ENCODE measurements at places on chromosomes 3 and 15. TPM values are rescaled to one million over a fixed set of nuclear protein-coding genes. Genes with fewer than 3 reads are reported as not detected.

Gene THSD4
- 0.93 TPM for polyA plus RNA-seq

Gene DNAH1
- polyA plus RNA-seq: 9.7 TPM

Gene SOX2
- polyA plus RNA-seq: 0.02 TPM

Gene ACAD9
- 25.0 TPM for polyA plus RNA-seq

Gene ARPP21
- polyA plus RNA-seq: 0.07 TPM

Gene NR2E3
- polyA plus RNA-seq: not detected

Gene CFAP91
- polyA plus RNA-seq: 33.7 TPM

Gene DUOXA2
- polyA plus RNA-seq: not detected

Gene ARPIN
- 7.1 TPM for polyA plus RNA-seq

Gene FAM3D
- 0.28 TPM for polyA plus RNA-seq

Gene WDR53
- polyA plus RNA-seq: 13.7 TPM

Gene FES
- polyA plus RNA-seq: 39.5 TPM

Gene ANKRD34C
- not detected for polyA plus RNA-seq

DNA sequence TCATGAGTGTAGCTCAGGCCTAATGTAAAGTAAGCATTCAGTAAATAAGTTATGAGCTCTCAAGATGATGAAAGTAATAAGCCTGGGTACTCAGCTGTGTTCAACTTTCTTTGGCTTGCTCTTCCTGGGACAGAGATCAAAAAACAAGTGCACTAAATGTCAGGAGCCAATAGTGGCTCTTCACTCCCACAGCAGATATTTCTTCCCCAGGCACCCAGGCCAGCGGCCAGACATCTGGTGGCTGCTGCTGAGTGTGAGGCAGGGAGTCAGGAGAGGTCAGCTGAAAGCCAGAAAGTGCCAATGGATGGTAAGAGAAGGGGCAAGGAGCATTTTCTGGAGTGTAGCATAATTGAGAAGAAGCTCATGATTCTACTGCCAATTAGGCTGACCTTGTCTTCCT, 18.2 kb upstream of the ITGA11 start:
- DNase-seq: no peak

GRCh38 chr3:41653571-41654239, 308.2 kb downstream of the ULK4 start:
- no peak for DNase-seq

DNA sequence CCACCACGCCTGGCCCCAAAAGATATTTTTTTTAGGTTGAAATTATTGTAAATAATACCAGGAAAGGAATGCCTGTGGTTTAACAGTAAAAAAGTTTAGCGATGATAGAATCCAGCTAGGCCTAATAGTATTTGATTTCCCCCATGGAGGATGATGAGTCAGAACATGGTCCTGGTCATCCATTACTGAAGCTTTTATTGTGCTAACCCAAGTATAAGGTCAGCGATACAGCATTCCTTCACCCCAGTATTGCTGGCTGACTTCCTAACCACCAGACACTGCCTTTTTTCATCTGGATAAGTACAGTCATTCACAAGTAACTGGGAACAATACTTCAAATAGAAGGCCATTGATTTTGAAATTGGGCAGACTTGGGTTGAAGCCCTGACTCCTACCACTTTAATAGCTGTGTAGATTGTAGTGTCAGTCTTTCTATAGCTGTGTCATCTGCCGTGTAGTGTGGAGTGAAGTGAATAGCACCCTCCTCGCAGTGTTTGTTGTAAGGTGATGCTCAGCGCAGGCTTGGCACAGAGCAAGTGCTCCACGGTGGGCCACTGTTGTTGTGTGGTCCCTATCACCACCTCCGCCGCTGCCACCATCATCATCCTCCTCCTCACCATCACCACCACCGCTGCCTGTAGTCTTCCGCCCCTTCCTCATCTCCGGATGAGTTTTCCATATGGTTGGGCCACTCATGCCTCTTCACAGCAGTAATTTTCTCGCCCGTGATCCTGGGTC, 436.0 kb upstream of the TPM1 start:
- DNase-seq: no peak

DNA sequence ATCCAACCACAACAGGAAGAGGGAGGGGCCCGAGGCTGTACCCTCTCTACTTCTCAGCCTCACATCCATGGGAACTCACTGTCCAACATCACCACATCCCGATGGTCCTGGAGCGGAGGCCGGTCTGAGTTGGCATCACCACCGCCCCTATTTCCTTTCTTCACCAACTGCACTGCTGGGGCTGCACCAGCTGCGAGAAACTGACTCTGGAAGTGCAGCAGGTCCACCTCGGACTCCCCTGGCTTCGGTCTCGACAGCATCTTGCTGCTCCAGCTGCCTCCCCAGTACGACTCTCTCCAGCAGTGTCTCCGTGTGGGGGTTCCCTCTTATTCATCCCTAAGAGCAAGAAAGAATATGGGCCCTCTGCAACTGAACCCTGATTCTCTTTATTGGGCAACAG, 7.2 kb downstream of the RPAP1 start:
- DNase-seq: no peak

DNA sequence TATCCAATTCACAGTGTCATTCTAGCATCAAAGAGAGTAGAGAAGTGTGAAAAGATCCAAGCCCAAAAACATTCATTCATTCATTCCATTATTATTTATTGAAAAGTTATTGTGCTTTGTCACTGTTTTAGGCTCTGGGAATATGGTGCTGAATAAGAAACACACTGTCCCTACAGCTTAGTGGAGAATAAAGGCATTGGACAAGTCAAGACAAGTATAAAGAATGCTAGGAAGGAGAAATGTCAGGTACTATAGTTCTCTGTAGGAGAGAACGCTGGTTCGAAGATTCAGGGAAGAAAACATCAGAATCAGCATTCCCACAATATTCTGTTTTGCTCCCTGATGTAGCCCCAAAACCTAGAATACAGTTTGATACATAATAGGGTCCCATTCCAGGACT, 128.8 kb upstream of the CHRM5 start:
- DNase-seq: no peak

GRCh38 chr3:170178651-170179050, 2.9 kb downstream of the PHC3 start:
- no peak for DNase-seq

DNA sequence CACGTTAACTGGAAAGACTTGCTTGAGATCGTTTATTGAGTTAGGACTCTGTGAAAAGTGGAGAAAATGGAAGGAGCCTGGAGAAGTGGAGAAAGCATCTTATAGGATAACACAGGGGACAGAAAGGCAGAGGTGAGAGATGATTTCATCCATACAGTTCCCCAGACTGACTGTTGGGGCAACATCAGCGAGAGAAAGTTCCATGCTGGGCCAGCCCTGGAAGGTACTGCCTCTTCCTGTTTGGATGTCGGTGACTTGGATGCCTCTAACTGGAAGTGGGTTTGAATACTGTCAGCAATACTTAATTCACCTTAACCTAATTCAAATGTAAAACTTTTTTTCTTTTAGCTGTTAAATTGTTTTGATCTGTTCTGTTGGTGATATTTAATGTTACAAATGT, 32.3 kb downstream of the ATP13A5 start:
- DNase-seq: no peak

DNA sequence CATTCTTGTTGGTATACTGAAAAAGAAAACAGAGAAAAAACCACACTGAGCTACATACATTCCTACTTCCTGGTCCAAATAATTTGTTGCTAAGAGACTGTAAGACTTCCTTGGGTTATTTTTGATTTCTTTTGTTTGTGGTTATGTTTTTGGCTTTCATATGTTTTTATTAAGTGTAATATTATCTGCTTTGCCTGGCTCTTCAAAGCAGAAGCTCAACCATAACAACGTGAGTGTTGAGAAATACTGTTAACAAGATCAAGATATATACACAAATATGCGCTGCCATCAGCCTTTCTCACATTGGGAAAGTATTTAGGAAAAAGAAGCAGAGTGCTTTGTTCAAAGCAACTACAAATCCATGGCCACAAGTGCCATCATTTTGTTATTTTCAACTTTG, 556.2 kb upstream of the CBLB start:
- DNase-seq: no peak

DNA sequence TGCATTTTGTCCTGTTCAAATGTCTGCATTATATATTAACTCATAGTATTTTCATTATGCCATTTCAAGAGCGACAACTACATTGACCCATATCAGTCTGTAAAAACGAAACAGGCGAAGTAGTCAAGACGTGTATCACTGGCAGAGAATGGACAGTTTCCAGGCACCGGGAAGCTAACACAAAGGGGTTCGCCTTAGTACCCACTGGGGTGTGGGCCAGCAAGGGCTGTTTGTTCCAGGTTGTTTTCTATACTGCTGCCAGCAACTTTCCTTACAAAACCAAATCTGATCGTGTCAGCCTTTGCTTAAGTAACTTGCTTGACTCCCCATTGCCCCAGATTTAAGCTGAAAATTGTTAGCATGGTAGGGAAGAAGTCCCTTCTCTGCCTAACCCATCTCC, 87.1 kb downstream of the CGNL1 start:
- no peak for DNase-seq

- no peak for DNase-seq
Observed at GRCh38 chr15:58611731-58612676, 137.5 kb downstream of the ADAM10 start.

GRCh38 chr3:65422154-65422553, 616.6 kb downstream of the MAGI1 start:
- no peak for DNase-seq

GRCh38 chr3:134496471-134497071, 10.7 kb downstream of the CEP63 start:
- no peak for DNase-seq

DNA sequence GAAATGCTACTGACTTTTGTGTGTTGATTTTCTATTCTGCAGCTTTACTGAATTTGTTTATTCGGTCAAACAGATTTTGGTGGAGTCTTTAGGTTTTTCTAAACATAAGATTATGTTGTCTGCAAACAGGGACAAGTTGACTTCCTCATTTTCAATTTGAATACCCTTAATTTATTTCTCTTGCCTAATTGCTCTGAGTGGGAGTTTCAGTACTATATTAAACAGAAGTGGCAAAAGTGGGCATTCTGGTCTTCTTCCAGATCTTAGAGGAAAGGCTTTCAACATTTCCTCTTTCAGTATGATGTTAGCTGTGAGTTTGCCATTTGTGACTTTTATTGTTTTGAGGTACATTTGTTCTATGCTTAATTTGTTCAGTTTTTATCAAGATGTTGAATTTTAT, 268.5 kb downstream of the WNT5A start:
- DNase-seq: no peak

GRCh38 chr3:47772788-47773187, 8.9 kb downstream of the SMARCC1 start:
- DNase-seq: peak; percentile 11

DNA sequence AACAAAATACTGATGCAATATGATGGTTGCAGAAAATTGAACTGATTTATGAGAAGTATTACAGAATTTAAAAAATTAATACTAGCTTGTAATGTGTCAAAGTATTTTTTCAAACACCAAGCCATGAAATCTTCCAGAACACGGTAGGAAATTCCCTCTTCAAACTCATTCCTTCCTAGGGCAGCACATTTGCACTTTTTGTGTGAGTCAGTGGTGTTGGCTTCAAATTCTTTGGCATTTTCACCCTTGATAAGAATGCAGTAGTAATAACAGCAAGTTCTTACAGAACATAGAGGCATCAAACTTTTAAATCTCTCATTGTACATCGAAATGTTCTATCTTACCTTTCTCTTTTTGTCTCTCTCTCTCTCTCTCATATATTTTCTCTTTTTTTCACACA, 191.8 kb downstream of the CGGBP1 start:
- DNase-seq: no peak

- no peak for DNase-seq
Observed at GRCh38 chr3:8156138-8156537, 345.5 kb upstream of the LMCD1 start.

- no peak for DNase-seq
Observed at GRCh38 chr15:67680641-67681040, 138.1 kb downstream of the MAP2K5 start.

- no peak for DNase-seq
Observed at GRCh38 chr3:130779031-130779430, 32.4 kb upstream of the PIK3R4 start.

- DNase-seq: no peak
Observed at GRCh38 chr3:102098130-102098885, 249.0 kb downstream of the NFKBIZ start.

GRCh38 chr3:10248184-10248983, at the start of gene TATDN2:
Gene TATDN2, plus strand, starts transcription at chr3:10248459. Its CDS starts 742 bp downstream, at chr3:10249201.
- peak; percentile 99 for DNase-seq

- DNase-seq: no peak
Observed at GRCh38 chr3:166527325-166527724, 690.1 kb upstream of the BCHE start.

DNA sequence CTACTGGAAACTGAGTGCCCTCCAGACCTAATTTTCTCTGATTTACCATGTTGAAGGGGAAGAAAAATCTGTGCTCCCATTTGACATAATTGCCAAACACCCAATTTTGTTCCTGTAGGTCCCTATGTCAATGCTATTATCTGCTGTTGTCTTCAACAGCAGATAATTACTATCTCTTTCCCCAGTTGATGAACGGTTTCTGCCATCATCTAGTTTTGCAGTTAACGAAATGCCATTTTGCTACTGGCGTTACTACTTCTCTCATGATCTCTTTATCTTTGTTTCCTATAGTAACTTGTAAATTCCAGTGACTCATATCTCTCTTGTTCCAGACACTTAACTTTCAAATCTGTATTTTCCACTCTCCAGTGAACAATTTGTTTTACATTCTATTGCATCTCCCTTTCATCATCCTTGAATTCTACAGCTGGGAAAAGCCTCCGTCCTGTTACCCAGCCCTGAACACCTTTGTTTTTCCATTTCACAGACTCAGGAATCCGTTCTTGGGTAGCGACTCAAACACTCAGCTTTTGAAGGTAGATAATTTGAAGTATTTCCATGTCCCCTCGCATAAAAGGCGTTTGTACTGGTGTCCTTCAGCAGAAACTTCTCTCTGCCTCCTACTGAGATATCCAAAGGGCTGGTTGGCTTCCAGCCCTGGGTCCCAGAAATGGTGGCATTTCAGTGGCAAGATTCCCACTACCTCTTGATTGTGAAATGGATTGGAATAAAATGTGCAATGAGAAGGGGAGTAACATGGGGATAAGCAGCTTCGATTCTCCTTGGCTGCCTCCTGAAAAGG, 111.7 kb downstream of the FOXB1 start:
- DNase-seq: no peak

- no peak for DNase-seq
Observed at GRCh38 chr3:151268267-151269235, 9.8 kb downstream of the P2RY14 start.

DNA sequence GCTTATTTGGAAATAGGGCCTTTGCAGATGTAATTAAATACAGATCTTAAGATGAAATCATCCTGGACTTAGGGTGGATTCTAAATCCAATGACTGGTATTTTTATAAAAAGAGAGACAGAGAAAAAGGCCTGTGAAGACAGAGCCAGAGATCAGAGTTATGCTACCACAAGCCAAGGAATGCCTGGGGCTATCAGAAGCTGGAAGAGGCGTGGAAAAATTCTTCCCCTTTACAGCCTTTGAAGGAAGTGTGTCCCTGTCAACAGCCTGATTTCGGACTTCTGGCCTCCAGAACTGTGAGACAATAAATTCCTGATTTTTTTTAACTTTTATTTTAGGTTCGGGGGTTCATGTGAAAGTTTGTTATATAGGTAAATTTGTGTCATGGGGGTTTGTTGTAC, 154.1 kb upstream of the CADPS start:
- DNase-seq: no peak
